Vagina (tissue), 2 donors: ENCODE measurements at places on chromosomes 13 and 19. TPM values are rescaled to one million over a fixed set of nuclear protein-coding genes. Genes with fewer than 3 reads are reported as not detected.

DNA sequence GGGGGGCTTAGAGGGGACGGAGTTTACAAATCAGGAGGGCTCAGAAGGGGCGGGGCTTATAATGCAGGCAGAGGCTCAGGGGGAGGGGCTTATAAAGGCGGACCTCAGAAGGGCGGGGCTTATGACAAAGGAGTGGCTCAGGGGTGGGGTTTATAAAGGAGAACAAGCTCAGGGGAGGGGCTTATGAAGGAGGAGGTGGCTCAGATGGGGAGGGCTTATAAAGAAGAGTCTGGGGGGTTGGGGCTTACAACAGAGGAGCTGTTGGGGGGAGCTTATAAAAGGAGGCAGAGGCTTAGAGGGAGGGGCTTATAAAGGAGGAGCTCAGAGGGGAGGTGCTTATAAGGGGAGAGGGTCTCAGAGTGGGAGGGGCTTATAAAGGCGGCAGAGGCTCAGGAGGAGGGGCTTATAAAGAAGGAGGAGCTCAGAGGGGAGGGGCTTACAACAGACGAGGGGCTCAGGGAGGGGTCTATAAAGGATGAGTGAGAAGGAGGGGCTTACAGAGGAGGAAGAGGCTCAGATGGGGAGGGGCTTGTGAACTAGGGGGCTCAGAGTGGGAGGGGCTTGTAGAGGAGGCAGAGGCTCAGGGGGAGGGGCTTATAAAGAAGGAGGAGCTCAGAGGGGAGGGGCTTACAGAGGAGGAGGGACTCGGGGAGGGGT, 1.0 kb downstream of the SMIM24 start:
- H3K27ac ChIP-seq: no peak overlapping the region
- no peaks in the 10 kb centered on the region for H3K4me1 ChIP-seq
- no peak for DNase-seq
- no peaks in the 10 kb centered on the region for H3K27me3 ChIP-seq

Gene LGALS14
- not detected for total RNA-seq

GRCh38 chr19:13887018-13887436, 10.1 kb downstream of the NANOS3 start:
- peak overlapping the region; percentile 88 for H3K27ac ChIP-seq
- no peak for DNase-seq
- H3K4me1 ChIP-seq: peaks cover 59% of the 10 kb centered on the region
- no peaks in the 10 kb centered on the region for H3K27me3 ChIP-seq

Gene SELENOV
- total RNA-seq: not detected

- H3K4me1 ChIP-seq: peaks cover 55% of the 10 kb centered on the region
- no peak for DNase-seq
- no peak overlapping the region for H3K4me3 ChIP-seq
- H3K36me3 ChIP-seq: peaks cover 23% of the 10 kb centered on the region
These were observed 56.1 kb downstream of the MLLT1 start for GRCh38 chr19:6223461-6224307.

GRCh38 chr13:109654341-109655205, 131.8 kb downstream of the IRS2 start:
- H3K27me3 ChIP-seq: no peaks in the 10 kb centered on the region
- DNase-seq: no peak
- peaks cover 11% of the 10 kb centered on the region for H3K4me1 ChIP-seq

Gene IGFL2
- total RNA-seq: not detected

Gene IFI30
- 43.7 TPM for total RNA-seq

DNA sequence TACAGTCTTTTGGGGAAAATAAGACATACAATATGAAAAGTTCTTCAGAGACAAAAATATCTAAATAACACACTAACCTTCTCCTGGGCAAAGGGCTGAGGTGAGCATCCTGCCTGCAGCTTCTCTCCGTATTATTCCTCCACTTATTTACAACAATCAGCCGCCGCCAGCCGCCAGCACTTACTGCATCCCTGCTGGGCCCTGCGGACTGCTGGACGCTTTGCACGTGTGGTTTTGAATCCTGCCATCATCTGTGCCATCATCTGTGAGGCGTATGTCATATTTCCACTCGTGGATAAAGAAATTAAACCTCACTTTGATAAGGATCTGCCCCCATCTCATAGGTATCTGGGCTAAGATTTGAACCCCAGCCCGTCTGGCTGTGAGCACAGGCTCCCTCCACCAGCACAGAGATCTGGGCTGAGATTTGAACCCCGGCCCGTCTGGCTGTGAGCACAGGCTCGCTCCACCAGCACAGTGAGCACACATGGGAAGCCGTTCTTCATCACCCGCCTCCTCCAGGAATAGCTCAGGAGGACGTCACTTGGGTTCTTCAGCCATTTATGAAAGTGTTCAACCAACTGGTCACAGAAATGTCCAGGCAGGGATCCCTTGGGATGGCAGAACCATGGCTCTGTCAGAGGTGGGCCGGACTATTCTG, 35.2 kb upstream of the TUBGCP3 start:
- no peaks in the 10 kb centered on the region for H3K36me3 ChIP-seq
- no peak overlapping the region for H3K4me3 ChIP-seq
- H3K27ac ChIP-seq: no peak overlapping the region
- no peak for DNase-seq
- H3K27me3 ChIP-seq: no peaks in the 10 kb centered on the region

Gene MBD3L3
- not detected for total RNA-seq

DNA sequence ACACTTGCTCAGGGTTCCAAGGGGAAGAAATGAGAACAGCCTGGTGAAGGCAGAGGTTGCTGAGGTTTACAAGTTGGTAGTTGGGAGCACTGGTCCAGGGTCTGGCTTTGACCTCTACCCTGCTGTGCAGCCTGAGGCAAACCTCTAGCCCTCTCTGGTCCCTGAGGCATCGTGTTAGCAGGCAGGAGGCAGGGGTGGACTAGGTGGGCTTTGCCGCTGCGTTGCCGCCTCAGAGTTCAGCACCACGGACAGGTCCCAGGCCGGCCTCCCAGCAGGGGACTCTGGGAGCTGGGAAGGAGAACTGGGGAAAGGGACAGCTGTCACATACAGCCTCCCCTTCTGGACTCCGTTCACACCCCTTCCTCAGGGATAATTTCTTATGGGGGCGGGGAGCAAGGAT, 3.1 kb downstream of the NCAN start:
- no peaks in the 10 kb centered on the region for H3K36me3 ChIP-seq
- H3K27me3 ChIP-seq: peaks cover 7% of the 10 kb centered on the region
- no peaks in the 10 kb centered on the region for H3K4me1 ChIP-seq
- no peak overlapping the region for H3K4me3 ChIP-seq

Gene URAD
- total RNA-seq: not detected

DNA sequence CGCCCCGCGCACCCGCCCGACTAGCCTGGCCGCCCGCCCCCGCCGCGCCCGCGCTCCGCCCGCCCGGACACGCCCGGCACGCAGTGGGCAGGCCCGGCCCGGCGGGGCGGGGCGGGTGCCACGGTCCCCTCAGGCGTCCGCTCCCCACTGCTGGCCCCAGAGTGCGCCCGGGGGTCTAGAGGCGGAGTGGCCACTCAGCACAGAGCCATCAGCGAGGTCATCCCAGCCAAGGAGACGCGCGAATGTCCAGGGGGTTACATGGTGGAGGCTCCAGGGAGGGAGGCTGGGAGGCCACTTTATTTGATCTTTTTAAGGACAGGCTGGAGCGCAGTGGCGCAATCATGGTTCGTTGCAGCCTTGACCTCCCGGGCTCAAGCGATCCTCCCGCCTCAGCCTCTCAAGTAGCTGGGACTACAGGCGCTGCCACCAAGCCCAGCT, 236 bp upstream of the TINCR start:
- H3K4me3 ChIP-seq: peak overlapping the region; percentile 46
- H3K36me3 ChIP-seq: no peaks in the 10 kb centered on the region
- DNase-seq: no peak
- H3K4me1 ChIP-seq: peaks cover 7% of the 10 kb centered on the region

Gene DKKL1
- not detected for total RNA-seq

Gene MAN2B1
- total RNA-seq: 49.1 TPM

Gene CCDC169
- not detected for total RNA-seq

DNA sequence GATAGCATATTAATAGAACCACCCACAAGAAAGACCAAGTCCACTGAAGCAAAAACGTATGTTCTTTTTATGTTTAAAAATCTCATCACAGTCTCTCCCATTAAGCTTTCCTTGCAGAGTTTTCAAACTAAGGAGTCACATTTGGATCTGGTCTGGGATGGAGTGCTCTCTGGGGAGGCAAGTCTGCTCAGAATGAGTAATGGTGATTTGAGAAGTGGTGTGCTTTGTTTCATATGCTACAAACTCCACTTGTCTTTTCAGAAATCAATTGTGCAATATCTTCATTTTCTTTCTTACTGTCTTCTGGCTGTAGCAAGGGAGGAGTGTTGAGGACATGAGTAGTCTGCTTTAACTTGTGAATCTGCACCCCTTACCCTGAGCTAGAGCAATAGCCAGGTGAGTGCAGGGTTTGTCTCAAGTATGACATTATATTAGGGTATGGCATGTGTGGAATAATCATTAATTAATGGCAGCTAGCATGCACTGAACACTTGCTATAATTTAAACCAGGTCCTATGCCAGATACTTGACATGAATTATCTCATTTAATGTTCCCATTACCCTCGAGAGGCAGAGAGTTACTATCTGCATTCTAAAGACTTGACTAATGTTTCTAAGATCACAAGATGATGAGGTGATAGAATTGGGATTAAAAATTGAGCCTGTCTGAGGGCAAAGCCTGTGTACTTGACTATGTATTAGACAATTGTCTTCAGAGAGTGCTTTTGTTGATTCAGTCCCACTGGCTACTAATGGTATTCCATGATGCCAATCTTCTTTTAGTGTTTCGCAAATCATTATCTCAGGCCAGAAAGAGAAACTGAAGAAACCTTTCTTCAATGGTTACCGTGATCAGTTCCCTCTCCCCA, 171.8 kb downstream of the GPC6 start:
- H3K27me3 ChIP-seq: no peaks in the 10 kb centered on the region
- H3K27ac ChIP-seq: no peak overlapping the region

Gene TBXA2R
- 1.7 TPM for total RNA-seq

DNA sequence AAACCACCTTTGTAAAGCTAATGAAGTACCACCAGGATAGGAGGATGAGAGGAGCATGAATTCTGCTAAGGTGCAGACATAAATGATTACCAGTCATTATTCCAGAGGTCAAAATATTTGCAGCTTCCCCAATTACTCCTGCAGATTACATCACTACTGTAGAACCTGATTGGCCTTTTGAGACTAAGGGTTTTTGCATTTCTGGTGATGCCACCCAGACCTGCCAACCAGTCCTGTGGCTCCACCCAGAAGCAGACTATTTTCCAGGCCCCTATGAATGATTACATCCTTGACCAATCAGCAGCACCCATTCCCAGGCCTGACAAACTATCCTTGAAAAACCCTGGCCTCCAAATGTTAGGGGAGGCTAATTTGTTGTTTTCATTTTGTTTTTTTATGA, 11.2 kb upstream of the KCNC3 start:
- H3K4me3 ChIP-seq: no peak overlapping the region
- no peak overlapping the region for H3K27ac ChIP-seq
- no peaks in the 10 kb centered on the region for H3K27me3 ChIP-seq
- DNase-seq: no peak
- H3K4me1 ChIP-seq: no peaks in the 10 kb centered on the region

DNA sequence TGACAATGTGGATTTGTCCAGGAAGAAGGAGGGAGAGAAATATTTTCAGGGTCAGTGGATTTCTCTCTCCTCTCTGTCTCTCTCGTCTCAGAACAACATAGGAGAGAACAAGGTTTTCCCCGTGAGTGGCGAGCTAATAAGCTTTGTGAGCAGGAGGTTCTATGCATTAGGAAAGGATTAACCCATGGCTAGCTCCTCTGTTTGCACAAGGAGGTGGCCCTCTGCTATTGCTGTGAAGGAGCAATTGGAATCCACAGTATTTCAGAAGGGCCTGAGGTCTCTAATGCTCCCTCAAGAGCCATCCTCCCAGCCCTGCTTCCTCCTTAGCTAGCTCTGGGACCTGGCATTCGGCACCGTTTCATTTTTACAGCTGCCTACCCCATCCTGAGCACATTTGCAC, 288.9 kb upstream of the MAB21L1 start:
- no peak for DNase-seq
- H3K27ac ChIP-seq: no peak overlapping the region
- no peaks in the 10 kb centered on the region for H3K4me1 ChIP-seq
- H3K36me3 ChIP-seq: no peaks in the 10 kb centered on the region

Gene CEACAM20
- not detected for total RNA-seq

- peaks cover 2% of the 10 kb centered on the region for H3K4me1 ChIP-seq
- H3K27ac ChIP-seq: no peak overlapping the region
- peaks cover 5% of the 10 kb centered on the region for H3K27me3 ChIP-seq
- H3K36me3 ChIP-seq: no peaks in the 10 kb centered on the region
- no peak for DNase-seq
These were observed 4.9 kb upstream of the PDE4C start for GRCh38 chr19:18230941-18231734.

Gene KEAP1
- 53.5 TPM for total RNA-seq

DNA sequence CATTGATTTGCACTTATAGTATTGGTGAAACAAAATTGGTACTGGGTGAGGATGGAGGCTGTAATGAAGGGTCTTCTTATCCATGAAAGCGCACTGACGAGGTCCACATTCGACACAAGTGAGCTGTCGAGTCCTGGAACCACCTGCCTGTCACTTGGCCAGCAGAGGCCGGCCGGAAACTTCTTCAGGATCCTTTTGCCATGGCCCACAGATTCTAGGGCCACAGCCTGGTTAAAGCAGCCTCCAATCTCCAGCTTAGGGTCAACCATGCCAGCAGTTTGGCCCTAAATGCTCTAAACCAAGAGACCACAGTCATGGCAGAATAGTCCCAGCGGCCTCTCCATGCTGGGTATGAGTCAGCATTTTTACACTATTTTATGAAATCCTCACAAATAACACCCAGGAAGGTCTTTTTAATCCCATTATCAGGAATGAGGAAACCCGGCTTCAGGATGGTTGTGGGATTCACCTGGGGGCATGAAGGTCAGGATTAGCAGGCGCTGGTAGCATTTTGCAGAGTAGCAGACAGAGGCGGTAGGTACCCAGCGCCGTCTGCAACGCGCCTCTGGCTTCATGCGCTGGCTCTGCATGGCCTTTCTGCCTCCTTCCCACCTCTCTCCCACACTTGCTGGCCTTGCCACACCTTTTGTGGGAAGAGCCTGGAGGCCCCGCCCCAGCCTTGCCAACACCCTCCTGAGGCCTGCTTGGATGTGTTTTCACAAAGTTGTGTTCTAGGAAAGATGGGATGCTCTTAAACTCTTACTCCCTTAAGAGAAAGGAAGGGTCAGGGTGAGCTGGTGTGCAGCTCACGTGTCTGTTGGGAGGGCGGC, 15.2 kb downstream of the GAS6 start:
- H3K27ac ChIP-seq: peak overlapping the region; percentile 35
- H3K27me3 ChIP-seq: no peaks in the 10 kb centered on the region
- H3K4me3 ChIP-seq: no peak overlapping the region
- peaks cover 18% of the 10 kb centered on the region for H3K36me3 ChIP-seq

Gene ZNF649
- total RNA-seq: 13.5 TPM

Gene FCER2
- total RNA-seq: not detected
